ENCODE measurements at places on chromosomes 11 and 22.
A peak's percentile ranks its signal among the peaks of the same experiment; 100 is the strongest.

DNA sequence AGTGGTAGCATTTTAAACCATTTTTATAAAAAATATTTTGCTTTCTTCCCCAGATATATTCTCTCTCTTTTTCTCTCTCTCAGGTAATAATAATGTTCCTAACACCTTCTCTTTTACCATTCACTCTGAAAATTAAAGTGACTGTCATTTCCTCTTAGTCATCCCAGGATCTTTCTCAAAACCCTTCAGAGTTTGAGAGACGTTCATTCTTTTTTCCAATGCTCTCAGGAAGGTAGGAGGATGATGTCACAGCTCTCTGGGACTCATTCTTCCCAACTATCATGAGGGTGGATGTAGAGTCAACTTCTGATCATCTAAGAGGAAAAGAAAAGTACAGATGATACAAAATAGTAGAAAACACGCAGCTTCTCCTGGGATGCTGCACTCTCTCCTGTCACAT, 60.2 kb upstream of the CRTAM start:
- H3K36me3 ChIP-seq, result no peaks in the 10 kb centered on the region
- no peak overlapping the region for H3K27ac ChIP-seq
- H3K4me3 ChIP-seq, result no peak overlapping the region
- H3K4me1 ChIP-seq, result peaks cover 6% of the 10 kb centered on the region
- no peaks in the 10 kb centered on the region for H3K27me3 ChIP-seq

DNA sequence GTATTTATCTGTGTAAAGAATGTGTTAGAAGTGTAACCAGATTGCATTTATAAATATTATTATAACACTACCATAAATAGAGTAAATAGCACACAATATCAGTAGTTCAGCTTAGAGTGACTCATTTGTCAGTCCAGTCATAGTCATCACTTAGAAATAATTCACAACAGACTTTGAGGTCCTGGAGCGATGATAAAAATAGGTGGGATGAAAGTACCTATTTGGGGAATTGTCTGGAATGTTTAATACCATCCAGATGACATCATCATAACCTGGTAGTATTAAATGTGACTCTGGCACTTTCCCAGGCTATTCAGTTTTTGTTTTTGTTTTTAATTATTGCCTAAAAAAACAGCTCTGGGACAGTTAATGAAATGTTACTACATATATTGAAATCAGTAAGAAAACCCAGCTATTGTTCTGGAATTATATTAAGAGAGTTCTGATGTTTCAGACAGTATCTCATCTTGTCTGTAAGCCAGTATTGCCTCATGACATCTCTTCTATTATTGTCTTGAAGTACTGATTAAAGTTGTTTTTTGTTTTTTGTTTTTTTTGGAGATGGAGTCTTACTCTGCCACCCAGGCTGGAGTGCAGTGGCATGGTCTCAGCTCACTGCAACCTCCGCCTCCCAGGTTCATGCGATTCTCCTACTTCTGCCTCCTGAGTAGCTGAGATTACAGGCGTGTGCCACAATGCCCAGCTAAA, 74.8 kb downstream of the SIK2 start:
- no peak overlapping the region for H3K4me3 ChIP-seq
- H3K27me3 ChIP-seq, result no peaks in the 10 kb centered on the region
- H3K4me1 ChIP-seq, result peaks cover 9% of the 10 kb centered on the region
- H3K36me3 ChIP-seq, result peaks cover 6% of the 10 kb centered on the region

DNA sequence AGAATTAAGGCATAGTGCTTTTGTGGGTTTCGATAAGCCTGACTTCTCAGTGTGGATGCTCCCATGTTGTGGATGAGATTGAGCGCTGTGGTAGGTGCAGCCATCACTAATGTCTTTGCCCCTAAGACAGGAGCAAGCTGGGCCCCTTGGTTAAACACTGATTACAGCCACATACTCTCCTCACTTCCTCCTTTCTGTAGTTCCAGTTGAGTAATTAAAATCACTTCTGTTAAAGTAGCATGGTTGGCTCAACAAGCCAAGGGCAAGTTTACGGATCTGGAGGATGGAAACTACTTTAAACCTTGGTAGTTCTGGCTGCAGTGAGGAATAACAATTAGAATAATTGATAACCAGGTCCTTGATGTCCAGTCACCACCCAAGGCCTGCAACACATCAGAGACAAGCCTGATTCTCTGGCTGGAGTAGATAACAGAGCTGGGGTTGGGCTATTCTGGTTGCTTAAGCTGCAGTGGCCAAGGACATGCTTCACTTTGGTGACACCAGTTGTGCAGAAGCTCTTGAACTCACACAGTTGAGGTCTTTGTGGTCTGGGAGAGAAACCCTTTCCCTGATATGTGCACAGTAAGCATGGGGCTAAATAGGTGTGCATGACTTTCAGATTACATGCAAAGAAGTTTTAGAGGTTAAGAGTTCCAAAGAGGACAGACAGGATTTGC, 81.3 kb downstream of the KIRREL3 start:
- no peaks in the 10 kb centered on the region for H3K36me3 ChIP-seq
- no peaks in the 10 kb centered on the region for H3K27me3 ChIP-seq
- no peak overlapping the region for H3K4me3 ChIP-seq
- no peak overlapping the region for H3K27ac ChIP-seq

DNA sequence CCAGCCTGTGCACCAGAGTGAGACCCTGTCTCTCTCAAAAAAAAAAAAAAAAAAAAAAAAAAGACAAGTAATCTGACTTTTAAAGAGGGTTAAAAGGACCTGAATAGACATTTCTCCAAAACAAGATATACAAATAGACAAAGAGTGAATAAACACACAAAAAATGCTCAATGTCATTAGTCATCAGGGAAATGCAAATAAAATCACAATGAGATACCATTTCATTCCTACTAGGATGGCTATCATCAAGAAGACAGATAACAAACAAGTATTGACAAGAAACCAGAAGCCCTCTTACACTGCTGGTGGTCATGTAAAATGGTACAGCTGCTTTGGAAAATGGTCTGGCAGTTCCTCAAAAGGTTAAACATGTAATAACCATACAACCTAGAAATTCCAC, 4.1 kb downstream of the RIC3 start:
- no peak overlapping the region for H3K27ac ChIP-seq
- H3K4me1 ChIP-seq, result peaks cover 4% of the 10 kb centered on the region
- H3K4me3 ChIP-seq, result no peak overlapping the region
- H3K36me3 ChIP-seq, result no peaks in the 10 kb centered on the region
- no peak for DNase-seq

DNA sequence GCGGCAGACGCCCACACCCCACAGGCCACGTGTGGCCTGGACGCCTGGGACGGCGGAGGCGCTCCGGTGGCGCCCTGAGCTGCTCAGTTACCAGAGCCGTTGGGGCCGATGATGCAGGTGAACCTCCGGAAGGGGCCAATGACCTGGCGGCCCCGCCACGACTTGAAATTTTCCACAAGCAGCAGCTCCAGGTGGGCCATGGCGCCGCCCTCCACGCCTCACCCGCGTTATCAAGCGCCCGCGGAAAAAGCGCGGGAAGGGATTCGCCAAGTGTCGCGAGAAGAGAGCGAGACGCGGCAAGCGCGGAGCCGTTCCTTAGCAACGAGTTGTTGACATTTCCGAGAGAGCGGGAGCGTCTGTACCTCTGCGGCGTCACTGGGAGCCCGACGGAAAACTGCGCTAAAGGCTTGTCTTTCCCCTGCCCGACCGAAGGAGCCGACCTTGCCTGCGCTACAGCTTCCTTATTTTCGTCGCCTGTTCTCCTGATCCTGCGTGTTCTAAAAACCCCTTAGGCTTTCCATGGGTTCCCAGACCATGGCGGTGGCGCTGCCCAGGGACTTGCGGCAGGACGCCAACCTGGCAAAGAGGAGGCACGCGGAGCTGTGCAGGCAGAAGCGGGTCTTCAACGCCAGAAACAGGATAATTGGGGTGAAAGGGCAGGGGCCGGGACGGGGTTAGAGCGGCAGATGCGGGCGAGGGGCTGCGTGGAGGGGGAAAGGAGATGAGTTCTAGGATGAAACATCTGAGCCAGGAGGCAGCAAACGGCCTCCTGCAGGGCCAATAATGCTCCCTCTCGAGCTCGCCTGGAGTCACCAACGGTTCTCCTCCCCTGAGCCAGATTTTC, at the start of the genes RIBC2 and SMC1B:
TSS of gene RIBC2 (plus strand) at position 326 of the 844 bp plus-strand sequence. CDS start at position 520, 194 bp downstream.
TSS of gene SMC1B (minus strand) at position 232 of the 844 bp plus-strand sequence. CDS start at position 200, 32 bp downstream.
- H3K4me3 ChIP-seq, result peak within 1 kb of the TSS; percentile 63
- H3K27ac ChIP-seq, result no peak within 1 kb of the TSS
- H3K27me3 ChIP-seq, result no peaks in the 10 kb centered on the region

GRCh38 chr22:32648486-32648885, 153.0 kb upstream of the TIMP3 start:
- peaks cover 17% of the 10 kb centered on the region for H3K4me1 ChIP-seq
- no peaks in the 10 kb centered on the region for H3K27me3 ChIP-seq

- H3K27me3 ChIP-seq, result no peaks in the 10 kb centered on the region
- no peaks in the 10 kb centered on the region for H3K36me3 ChIP-seq
- no peak for DNase-seq
- no peaks in the 10 kb centered on the region for H3K4me1 ChIP-seq
These were observed 76.9 kb downstream of the MYO7A start for GRCh38 chr11:77204754-77205466.

DNA sequence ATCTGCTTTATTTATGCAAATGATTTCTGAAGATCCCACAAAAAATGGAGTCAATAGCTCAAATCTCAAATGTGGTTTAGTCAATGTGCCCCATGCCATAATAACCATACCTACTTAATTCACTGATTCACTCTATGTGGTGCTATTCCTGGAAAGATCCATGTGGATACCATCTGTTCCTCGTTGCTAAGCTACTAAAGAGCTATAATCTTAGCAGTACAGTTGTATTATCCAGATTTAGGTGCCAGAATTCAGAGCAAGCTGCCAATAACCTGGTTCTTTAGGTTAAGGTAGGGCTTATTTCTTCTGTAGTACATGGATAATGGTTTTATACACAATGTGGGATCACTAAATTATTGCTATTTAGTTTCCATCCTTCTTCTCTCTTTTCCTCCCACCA, 974.7 kb upstream of the CCDC90B start:
- DNase-seq, result no peak
- H3K36me3 ChIP-seq, result no peaks in the 10 kb centered on the region
- H3K27ac ChIP-seq, result no peak overlapping the region
- H3K4me1 ChIP-seq, result no peaks in the 10 kb centered on the region

- H3K27ac ChIP-seq, result no peak overlapping the region
- no peaks in the 10 kb centered on the region for H3K27me3 ChIP-seq
- no peak for DNase-seq
- H3K4me3 ChIP-seq, result no peak overlapping the region
- H3K36me3 ChIP-seq, result no peaks in the 10 kb centered on the region
- no peaks in the 10 kb centered on the region for H3K4me1 ChIP-seq
These were observed 130.5 kb downstream of the ARHGAP42 start for GRCh38 chr11:100817620-100818019.

- peaks cover 13% of the 10 kb centered on the region for H3K4me1 ChIP-seq
- DNase-seq, result no peak
- H3K27me3 ChIP-seq, result no peaks in the 10 kb centered on the region
- no peaks in the 10 kb centered on the region for H3K36me3 ChIP-seq
- no peak overlapping the region for H3K27ac ChIP-seq
These were observed 74.4 kb downstream of the NFAM1 start for GRCh38 chr22:42357634-42358296.

GRCh38 chr22:49685686-49686085, 142.0 kb downstream of the BRD1 start:
- H3K4me3 ChIP-seq, result no peak overlapping the region
- H3K27me3 ChIP-seq, result no peaks in the 10 kb centered on the region
- H3K36me3 ChIP-seq, result no peaks in the 10 kb centered on the region
- DNase-seq, result no peak

DNA sequence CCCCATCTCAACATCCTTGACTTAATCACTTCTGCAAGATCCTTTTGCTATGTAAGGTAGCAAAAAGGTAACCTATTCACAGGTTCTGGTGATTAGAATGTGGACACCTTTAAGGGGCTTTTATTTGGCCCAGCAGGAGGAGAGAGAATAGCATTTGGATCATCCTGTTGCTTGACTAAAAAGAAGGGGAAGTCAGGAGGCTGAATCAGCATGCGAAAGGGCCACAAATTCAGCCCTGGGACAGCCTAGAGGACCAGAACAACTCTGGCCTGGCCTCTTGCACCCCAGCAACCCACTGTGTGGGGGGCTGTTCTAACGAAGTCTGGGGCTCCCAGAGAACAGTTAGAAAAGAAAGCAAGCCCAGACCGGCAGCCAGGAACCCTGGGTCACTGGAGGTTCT, 3.2 kb upstream of the HMOX1 start:
- no peaks in the 10 kb centered on the region for H3K27me3 ChIP-seq
- no peaks in the 10 kb centered on the region for H3K36me3 ChIP-seq
- peak overlapping the region; percentile 75 for H3K27ac ChIP-seq
- H3K4me1 ChIP-seq, result peaks cover 31% of the 10 kb centered on the region
- H3K4me3 ChIP-seq, result no peak overlapping the region

GRCh38 chr11:113928311-113928710, 23.7 kb downstream of the HTR3B start:
- H3K27ac ChIP-seq, result no peak overlapping the region
- H3K36me3 ChIP-seq, result no peaks in the 10 kb centered on the region
- no peaks in the 10 kb centered on the region for H3K4me1 ChIP-seq
- no peaks in the 10 kb centered on the region for H3K27me3 ChIP-seq

Data from esophagus muscularis mucosa (tissue), 4 donors.